KG1 (cell line): ENCODE measurements at places on chromosomes 2 and 18.

DNA sequence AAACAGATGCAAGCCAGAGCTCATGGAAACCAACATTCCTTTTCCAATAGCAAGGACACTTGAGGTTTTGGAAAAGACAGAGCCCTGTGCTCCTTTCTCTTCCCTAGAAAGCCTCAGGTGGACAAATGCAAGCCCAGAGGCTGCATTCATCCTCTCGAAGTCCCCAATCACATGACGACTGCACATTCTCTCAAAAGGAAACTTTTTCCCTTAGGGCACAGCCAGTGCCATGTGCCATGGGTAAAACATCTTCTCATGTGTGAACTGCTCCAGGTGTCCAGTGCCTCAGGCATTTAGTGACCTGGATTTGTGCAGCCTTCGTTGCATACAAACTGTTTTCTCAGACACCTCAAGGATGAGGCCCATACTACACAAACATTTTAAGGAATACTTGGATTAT, 140.7 kb downstream of the LAMA1 start:
- no peak for DNase-seq

DNA sequence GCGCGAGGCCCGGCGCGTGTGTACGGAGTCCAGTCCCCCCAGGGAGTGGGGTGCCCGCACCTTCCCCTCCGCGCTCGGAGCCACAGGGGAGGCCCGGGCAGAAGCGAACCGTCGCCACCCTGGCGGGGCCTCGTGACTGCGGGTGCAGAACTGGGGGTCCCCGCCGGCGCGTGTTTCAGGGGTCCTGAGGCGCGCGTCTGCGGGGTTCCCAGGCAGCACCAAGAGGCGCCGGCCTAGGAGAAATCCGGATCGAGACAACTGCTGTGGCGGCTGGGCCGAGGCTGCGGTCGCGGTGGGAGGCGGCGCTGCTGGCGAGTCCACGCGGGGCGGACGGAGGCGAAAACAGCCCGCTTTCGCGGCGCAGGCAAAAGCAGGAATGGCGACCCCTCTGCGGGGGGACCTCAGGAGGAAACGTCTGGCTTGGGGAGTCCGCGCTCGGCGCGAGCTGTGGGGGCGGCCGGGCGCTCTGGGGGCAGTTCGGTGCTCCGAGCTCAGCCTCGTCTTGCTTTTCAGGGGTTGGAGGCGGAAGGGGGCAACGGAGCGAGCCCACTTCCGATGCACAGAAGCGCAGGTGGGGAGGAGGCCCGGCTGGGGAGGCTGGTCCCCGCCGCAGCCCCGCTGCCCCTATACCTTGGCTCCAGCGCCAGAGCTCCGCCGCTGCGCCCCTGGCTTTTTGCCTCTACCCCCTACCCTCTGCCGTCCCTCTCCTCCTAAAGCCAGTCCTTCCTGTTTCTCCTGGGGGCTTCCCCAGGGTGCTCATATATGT, 81.5 kb upstream of the LDLRAD4 start:
- peak; percentile 33 for DNase-seq

GRCh38 chr2:60437080-60437696, 116.3 kb downstream of the BCL11A start:
- no peak for DNase-seq

DNA sequence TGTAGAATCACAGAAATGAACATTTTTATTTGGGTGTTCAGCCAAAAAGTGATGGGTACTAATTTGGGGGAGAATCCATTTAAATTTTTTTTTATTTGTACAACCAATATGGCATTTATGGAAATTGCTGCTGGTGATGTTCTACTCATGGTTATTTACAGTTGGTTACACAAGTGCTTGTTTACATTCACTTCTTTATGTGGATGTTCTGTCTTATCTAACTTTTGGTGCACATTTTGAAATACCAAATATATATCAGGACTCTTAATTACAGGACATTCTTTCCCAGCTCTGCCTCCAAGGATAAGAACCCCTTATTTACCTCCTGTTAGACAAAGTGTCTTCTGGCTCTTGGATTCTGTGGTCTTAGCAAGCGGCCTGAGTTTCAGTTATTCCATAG, 35.2 kb downstream of the NEMP2 start:
- no peak for DNase-seq

- DNase-seq: no peak
These were observed 33.7 kb upstream of the IL1R2 start for GRCh38 chr2:101958061-101958460.
